ENCODE measurements at places on chromosomes 13 and 19.

- no peak for DNase-seq
Observed at GRCh38 chr13:74253161-74253560, 119.0 kb upstream of the KLF12 start.

- DNase-seq, result no peak
Observed at GRCh38 chr19:4494691-4495064, 22.6 kb downstream of the HDGFL2 start.

DNA sequence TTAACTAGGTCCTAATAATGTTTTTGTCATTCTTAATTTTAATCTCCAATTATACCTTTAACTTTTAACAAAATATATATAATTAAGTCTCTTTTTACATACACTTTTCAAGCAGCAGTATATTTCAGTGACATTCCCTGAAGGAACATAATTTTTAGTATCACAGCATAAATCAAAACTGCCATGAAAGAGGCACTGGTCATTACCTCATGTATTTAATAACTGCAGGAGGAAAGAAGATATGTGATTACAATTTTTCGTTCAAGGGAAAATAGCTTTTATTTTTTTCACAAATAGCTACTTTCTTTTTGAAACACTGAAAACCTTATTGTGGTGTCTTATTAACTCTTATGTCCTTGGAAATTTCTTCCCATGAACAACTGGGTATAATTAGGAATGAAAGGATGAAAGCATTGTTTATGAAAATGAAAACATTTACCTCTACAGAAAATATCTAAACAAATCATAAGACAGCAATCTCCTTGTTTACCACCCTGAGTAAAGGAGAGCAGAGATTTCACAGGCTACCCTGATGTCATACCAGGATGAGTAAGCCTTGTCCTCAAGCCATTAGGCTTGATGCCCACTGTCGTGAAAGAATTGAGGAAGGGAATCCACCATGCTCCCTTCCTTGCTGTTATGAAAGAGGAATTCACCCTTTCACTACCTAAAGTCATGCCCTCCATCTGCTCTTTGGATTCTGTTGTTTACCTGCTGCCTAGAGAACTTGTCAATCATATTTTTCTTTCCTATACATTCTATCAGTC is 877.2 kb upstream of the PCDH20 start:
- no peak for DNase-seq

DNA sequence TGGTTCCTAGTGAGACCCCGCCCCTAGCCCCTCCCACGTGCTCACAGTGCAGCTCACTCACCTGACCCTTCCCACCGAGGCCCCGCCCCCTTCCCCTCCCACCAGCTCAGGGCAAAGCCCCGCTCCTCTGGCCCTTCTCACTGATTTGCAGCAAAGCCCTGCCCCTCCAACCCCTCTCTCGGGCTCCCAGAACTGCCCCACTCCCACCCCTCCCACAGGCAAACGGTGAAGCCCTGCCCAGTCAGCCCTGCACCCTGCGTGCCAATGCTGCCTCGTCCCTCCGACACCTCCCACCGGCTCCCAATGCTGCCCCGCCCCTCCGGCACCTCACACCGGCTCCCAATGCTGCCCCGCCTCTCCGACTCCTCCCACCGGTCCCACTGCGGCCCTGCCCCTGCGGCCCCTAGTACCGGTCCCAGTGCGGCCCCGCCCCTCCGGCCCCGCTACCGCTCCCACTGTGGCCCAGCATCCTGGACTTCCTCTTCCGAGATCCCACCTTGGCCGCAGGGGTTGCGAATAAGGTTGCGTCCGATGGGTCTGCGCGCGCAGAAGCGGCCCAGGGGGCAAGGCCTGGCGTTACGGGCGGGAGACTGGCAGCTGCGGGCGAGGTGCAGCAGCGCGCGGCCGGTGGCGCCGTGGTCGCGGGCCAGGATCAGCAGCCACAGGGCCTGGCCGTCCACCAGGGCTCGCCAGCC is 834 bp downstream of the FBXO27 start:
- DNase-seq, result peak; percentile 22

- DNase-seq, result peak; percentile 69
Observed at GRCh38 chr13:33509642-33510229, 224.2 kb upstream of the STARD13 start.

Data from HL-60 (cell line).